Hematopoietic multipotent progenitor cell treated with erythropoietin and hydrocortisone succinate and interleukin-3 and kit ligand, for 6 days (in vitro differentiated cells): ENCODE measurements at places on chromosomes 4 and X.

- DNase-seq: no peak
Measured at GRCh38 chrX:9576059-9576458, 111.2 kb downstream of the TBL1X start.

GRCh38 chr4:189121336-189121735 lies 819.3 kb upstream of the FRG1 start:
- no peak for DNase-seq

- DNase-seq: no peak
Measured at GRCh38 chr4:54898656-54899340, 226.6 kb downstream of the KDR start.

DNA sequence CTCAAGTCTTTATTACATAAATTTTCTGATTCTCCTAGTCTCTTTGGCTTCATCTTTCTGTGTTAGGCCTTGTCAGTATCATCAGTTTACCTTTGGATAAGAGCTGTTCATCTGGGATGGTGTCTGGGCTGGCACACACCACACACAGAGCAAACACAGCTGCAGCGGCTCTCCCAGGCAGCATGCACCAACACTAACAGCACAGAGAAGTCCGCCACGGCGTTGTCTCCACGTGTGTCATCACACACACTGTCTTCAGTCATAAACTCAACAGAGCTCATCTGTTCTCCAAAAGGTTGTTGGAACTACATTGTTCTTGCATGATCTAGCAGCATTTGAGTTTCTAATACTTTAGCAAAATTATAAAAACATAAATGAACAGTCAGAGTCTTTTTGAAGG lies 851.9 kb upstream of the FRG1 start:
- DNase-seq: no peak

DNA sequence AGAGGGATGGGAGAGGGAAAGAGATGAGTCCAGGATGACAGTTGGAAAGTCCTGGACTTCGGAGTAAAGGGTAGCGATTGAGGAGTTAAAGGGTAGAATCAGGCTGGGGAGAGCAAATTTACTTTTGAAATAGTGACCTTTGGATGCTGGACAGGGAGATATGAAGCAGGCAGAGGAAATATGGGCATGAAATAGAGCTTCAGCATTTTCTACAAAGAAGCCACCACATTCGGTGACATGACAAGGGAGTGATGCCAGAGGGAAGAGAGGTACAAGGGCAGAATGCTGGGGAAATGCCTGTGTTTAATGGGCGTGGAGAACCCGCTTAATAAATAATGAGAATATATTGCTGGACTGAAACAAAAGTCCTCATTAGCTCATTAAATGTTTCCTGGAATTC lies 92.7 kb downstream of the TBL1X start:
- no peak for DNase-seq

- no peak for DNase-seq
Measured at GRCh38 chr4:175983636-175984035, 82.0 kb upstream of the WDR17 start.

GRCh38 chr4:61619528-61619927 lies 419.4 kb downstream of the ADGRL3 start:
- no peak for DNase-seq

DNA sequence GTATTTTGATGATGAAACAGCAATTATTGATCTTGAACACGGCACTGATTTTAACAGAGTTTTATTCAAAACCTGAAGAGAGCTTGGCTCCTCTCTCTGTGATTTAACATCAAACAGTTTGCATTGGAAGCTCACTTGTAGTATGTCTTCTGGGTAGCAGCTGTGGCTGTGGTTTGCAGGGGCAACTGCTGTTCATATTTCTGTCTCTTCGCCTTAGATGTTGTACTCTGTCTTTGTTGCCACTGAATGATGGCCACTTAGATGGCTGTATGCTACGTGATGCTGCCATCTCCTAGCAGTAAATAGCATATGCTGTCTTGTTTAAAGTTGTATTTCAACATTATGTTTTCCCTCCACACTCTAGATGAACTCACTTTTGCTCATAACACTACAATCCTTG lies 1743.0 kb upstream of the TENM3 start:
- no peak for DNase-seq

- no peak for DNase-seq
Measured at GRCh38 chr4:24475756-24476155, 108.6 kb downstream of the DHX15 start.

DNA sequence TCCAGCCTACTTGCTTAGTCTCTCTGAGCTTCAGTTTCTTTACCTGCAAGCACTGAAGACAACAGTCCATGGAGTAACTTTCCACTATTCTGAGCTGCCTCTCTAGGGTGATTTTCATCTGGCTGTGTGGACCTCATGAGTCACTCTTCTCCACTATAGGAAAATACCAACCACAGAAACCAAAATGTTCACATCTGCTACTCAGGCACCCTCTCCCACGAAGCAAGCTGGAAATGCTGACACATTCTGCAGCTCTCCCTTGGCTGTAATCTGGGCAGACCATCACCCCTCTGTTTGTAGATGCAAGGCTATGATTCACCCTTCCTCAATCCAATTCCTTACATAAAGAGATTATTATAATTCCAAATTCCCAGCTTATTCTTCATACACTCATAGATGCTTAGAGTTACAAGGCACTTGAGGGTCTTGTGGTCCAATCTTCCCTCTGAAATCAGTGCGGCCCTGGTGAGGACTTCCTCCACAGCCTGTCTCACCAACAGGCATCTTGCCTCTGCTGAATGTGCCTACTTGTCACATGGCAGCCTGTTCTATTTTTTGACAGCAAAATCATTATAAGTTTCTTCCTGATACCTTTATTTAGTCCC lies 97.0 kb upstream of the LNX1 start:
- peak; percentile 70 for DNase-seq

GRCh38 chr4:6402566-6403399 lies 69.6 kb downstream of the PPP2R2C start:
- peak; percentile 18 for DNase-seq

DNA sequence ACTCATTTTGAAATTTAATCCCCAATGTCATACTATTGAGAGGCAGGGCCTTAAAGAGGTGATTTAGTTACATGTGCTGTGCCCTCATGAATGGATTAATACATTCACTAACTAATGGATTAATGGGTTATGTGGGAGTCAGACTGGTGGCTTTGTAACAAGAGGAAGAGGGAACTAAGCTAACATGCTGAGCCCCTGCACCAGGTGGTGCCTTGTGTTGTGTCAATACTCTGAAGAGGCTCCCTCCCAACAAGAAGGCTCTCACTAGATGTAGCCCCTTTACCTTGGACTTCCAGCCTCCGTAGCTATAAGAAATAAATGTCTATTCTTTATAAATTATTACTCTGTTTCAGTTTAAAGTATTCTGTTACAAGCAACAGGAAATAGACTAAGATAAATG lies 411.9 kb upstream of the EMCN start:
- no peak for DNase-seq

DNA sequence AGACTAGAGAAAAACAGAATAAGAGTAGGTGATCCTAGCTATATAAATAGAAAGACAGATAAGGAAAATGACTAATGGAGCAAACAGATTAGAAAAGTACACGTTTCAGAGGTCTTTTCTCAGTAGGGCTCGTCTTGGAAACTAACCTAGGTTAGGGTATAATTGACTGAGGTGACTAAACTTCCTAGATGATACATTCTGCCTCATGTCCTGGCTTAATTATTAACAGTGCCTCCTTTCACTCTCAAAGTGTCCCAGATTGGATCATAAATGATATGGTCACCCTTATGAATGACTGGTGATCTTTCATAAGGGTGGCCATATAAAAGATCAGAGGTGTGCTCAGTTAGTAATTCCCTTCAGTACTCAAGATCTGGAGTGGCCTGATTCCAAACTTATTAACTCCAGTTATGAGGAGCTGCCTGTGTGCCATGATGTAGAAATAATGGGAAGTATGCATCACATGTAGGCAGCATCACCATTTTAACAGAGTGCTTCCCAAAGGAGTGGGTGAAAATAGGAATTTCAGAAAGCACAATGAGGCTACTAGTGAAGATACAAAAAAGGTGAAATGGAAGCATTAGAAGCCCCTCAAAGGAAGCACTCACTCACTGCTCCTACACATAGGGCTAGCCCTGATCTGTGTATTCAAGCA lies 14.7 kb upstream of the GRIA3 start:
- no peak for DNase-seq

- no peak for DNase-seq
Measured at GRCh38 chr4:174999407-174999806, 81.2 kb downstream of the ADAM29 start.

DNA sequence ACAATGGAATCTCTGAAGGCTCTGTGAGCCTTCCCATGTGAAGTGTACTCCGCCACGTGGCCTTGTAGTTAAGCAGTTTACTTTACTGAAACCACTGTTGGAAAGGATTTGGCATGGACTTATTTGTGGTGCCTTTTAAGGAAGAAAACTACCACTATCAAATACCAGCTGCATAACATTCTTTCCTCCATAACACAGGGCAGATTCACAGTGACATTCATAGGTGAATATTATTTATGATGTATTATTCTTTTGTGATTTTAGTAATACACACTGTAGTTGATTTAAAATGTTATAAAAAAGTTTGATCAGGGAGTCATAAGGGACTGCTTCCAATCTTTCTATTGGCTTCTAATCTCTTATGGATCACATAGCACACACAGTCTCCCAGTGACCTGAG lies 192.5 kb upstream of the AGTR2 start:
- no peak for DNase-seq

GRCh38 chrX:96182366-96182765 lies 502.3 kb upstream of the DIAPH2 start:
- DNase-seq: peak; percentile 5

- DNase-seq: no peak
Measured at GRCh38 chr4:113080050-113080449, 30.6 kb downstream of the ANK2 start.

GRCh38 chr4:54107951-54108748 lies 8.2 kb downstream of the GSX2 start:
- no peak for DNase-seq

- DNase-seq: peak; percentile 64
Measured at GRCh38 chr4:15162465-15163283, 160.4 kb downstream of the CPEB2 start.

DNA sequence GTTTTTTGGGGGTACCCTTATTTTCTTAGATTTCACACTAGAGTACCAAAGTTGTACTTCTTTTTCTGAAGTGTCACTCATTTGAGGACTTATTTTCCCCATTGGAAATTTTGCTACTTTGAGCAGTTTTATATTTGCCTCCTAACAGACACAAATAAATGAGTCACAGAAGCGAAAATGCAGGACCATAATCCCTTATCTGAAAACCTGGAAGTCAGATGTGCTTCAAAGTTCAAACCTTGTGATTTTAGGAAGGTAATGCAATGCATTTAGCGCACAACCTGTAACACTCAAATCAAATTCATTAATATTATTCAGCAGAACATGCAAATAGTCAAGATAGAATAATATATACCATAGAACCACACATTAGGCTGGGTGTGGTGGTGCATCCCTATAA lies 6.9 kb downstream of the RELL1 start:
- DNase-seq: no peak

DNA sequence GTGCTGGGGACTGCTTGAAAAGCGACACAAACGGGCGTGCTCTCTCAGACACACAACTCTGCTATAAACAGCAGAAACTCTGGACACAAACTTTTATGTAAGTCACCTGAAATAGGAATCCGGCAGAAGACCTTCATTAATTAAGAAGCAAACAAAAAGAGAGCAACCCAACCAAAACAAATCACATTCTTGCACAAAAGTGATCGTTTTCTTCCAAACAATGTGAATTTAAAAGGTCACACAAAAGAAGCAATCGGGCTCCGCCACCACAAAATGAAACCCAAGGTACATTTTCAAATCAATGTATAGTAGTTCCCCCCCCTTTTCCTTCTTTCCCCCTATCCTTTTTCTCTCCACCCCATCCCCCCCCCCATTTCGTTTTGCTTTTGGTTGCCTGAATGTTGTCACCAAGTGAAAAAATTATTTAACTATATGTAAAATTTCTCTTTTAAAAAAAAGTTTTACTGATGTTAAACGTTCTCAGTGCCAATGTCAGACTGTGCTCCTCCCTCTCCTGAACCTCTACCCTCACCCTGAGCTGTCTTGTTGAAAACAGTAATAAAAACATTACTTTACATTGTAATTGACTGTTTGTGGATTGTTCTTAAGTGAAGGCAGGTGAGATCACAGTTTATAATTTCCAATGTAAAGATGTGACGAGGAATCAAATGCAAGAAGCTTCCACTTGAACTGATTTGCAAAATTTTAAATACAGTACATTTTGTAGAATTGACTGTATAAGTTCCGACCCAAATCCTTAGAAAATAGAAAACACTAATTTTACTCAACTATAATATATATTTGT lies 2.4 kb downstream of the MAB21L2 start:
- no peak for DNase-seq

DNA sequence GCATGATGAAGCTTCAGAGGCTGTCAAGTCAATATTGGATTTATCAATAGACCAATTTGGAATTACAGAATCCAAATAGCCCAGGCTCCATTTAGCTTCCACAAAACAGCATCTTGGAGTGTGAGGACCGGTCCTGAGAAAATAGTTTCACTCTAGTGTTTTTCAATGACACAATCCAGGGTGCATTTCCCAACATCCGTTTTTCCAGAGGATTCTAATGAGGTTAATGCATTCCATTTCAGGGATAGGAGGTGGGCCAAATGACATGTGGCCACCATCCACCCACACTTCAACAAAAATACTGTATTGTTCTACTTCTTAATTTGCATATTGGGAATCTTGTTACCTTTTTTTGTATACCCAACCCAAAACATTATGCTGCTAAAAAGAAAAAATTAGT lies 229.8 kb upstream of the LDB2 start:
- no peak for DNase-seq
